RPMI7951 (cell line): ENCODE measurements at places on chromosomes 3 and 15.
A peak's percentile ranks its signal among the peaks of the same experiment; 100 is the strongest.

DNA sequence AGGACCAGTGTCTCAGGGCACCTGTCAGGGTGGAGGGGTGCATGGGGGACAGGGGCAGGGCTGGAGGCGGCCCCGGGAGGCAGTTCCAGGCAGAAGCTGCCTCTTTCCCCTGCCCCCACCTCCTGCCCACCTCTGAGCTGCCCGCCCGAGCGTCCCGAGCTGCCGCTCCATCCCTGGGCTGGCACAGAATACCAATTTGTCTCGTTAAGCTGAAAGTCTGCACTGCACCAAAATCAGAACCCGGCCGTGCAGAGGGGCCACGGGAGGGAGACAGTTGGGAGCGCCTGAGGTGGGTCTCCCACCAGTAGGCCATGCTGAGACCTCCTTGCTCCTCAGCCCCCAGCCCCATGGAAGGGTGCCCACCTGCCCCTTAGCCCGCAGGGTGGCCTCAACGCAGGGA is 1.3 kb upstream of the ATP2B2 start:
- DNase-seq = no peak

- DNase-seq = peak; percentile 17
These were observed 70.6 kb downstream of the AP4E1 start for GRCh38 chr15:50979041-50979440.

GRCh38 chr3:53555068-53555588 is 60.7 kb downstream of the CACNA1D start:
- no peak for DNase-seq

GRCh38 chr15:42355291-42355690 is 4.0 kb upstream of the CAPN3 start:
- no peak for DNase-seq

DNA sequence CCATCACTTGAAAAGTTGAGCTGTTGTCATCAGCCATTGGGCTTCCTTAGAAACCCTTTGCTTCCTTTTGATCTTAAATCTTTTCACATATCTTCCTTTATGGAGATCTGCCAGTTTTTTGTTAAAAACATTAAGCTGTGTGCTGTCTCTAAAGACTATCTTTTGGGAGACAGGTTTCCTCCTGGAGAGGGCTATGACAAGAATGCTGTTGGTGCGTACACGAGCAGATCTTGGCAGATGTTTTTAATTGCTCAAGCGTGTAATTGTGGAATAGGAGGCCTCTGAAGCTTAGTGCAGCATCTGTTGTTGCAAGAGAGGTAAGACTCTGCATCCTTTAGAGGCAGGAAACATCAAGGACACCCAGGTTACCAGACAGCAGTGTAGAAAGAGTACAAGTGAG is 56.8 kb downstream of the PHLDB2 start:
- DNase-seq = peak; percentile 65

DNA sequence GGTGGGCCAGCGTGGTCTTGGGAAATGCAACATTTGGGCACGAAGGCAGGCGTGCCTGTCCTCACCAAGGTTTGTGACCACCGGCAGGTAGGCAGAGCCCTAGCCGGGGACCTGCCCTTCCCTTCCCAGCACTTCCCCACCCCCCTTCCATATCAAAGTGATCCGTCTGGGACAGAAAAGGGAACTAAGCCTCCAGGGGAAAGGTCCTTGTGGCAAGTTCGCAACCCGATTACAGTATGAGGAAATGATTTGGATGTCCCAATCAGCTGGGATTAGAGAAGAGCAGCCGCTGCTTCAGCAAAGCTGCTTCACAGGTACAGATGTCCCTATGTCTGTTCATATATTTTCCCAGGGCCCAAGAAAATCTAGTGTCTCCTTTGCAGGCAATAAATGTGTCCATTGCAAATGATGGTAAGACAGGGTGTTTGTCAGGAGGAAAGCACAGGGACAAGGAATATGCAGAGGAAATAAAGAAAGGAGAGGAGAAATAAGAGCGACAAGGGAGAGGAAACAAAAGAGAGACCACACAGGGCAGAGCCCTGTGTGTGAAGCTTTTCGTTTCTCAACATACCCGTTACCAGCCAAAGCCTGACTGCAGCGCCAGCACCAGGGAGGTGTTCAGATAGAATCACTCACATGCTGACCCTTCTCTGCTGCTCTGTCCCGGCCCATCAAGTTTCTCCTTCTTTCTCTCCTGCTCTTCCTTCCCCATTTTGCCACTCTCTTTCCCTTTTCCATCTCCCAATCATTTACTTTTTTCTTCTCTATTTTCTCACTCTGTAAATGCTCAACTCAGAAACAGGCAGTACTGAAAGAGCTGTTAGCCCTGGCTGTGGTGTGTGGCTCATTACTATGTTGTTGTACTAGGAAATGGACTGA is 17.4 kb upstream of the SECISBP2L start:
- DNase-seq = no peak

GRCh38 chr15:64693134-64693533 is 82.3 kb downstream of the RBPMS2 start:
- DNase-seq = peak; percentile 30

DNA sequence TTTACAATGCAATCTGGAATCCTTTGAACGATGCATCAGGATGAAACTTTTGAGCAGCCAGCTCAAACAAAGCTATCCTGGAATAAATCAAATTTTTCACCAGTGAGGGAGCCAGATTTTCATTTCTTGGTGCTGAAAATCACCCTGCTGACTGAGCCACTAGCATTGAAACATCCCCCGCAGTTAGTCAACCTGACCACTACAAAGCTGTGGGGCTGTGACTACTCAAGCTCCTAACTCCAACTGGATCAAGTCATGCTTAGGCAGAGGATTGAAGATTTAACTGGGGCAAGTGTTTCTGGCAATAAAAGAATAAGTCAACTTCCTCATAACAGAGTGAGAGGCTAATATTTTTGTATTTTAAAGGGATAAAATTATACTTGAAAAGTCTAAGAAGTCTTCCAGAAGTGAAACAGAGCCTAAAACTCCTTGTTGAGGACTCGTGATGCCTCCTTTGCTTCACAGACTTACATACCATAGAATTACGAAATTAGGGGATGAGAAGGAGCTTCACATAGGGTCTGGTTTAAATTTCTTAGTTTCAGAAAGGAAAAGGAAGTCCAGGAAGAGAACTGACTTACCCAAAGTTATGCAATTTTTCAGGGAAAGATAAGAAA is 177.8 kb downstream of the SERPINI1 start:
- DNase-seq = peak; percentile 57

DNA sequence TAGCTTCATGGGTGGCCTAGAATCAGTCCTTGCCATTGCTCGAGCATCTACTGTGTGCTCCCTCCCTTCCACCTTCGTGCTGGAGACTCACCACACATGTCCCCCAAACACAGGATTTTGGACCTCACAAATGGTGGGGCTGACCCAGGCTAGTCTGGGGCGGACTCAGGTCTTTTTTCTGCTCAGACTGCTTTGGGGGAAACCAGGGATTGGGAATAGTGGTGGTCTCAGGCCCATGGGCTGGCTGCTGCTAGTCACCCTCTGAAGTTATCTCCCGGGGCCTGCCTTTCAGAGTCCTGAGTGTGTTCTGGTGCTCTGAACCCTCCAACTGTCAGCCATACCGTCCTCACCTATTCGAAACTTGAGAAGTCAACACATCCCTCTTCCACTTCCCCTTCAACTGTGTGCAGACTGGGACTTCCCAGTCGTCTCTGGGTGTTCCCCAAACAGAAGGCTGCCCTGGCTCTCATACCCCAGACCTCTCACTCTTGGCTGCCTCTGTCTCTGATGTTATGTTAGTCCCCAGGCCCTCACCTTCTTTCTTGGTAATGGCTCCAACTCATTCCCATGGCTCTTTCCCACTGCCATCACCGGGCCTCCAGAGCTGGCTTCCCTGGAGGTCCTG is 46.0 kb downstream of the PPCDC start:
- no peak for DNase-seq

DNA sequence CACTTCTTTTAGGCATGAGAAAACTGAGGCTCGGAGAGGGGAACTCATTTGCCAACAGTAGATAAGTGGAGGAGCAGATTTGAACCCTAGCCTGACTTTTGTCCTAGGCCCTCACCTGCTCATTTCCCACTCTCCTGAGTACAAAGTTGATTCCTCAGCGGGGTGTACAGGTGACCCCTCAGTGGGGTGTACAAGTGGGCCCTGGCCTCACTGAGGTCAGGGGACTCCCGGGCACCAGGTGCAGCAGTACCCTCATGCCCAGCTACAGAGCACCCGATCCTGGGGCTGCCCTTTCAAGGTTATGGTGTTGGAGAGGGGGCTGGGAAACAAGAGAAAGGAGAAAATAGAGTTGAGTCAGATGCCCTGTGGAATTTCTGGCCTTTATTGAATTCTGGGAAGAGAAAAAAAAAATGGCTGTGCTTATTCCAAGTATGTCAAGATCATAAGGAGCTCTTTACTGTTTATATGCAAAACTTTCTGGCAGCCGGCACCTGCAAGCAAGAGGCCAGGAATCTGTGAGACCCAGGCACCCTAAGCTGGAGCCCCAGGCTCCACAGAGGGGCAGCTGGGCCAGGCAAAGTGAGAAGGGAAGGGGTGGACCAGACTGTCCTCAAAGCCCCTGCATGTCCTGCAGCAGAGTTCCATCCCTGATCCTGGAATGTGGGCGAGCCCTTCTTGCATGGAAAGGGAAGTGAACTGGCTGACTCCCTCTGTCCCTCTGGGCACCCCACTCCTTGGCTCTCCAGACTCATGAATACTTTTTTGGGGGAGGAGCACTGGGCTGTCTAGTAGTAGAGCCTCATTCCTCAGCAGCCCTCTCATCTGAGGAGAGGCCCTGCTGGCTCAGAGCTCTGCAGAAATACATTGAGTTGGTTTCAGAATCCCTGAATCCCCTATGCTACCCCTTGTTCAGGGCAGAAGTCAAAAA is 43.1 kb downstream of the AMOTL2 start:
- DNase-seq = peak; percentile 57

DNA sequence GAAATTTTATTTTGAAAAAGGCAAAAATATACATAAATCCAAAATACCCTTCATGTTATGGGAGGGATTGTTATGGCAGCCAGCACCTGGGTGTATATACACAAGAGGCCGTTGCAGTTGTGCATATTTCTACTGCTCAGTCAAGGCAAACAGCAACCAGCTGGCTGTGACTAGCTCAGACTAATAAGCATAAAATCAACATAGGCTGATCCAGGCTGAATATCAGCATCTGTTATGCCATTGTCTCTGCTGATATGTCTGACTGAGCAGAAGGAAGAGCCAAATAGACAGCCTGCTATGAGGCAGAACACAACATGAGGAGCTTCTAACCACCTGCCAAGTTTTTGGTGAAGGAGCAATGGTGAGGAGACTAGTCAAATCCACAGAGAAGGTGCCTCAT is 457.5 kb upstream of the ALCAM start:
- peak; percentile 39 for DNase-seq

- peak; percentile 56 for DNase-seq
These were observed 156.7 kb downstream of the CACNA2D3 start for GRCh38 chr3:54279005-54279583.

- DNase-seq = no peak
These were observed 60.4 kb downstream of the ARIH1 start for GRCh38 chr15:72534523-72534922.

- DNase-seq = peak; percentile 10
These were observed 214.2 kb upstream of the TPM1 start for GRCh38 chr15:62828364-62828763.

GRCh38 chr15:63893866-63894661 is 60.3 kb upstream of the HERC1 start:
- no peak for DNase-seq

DNA sequence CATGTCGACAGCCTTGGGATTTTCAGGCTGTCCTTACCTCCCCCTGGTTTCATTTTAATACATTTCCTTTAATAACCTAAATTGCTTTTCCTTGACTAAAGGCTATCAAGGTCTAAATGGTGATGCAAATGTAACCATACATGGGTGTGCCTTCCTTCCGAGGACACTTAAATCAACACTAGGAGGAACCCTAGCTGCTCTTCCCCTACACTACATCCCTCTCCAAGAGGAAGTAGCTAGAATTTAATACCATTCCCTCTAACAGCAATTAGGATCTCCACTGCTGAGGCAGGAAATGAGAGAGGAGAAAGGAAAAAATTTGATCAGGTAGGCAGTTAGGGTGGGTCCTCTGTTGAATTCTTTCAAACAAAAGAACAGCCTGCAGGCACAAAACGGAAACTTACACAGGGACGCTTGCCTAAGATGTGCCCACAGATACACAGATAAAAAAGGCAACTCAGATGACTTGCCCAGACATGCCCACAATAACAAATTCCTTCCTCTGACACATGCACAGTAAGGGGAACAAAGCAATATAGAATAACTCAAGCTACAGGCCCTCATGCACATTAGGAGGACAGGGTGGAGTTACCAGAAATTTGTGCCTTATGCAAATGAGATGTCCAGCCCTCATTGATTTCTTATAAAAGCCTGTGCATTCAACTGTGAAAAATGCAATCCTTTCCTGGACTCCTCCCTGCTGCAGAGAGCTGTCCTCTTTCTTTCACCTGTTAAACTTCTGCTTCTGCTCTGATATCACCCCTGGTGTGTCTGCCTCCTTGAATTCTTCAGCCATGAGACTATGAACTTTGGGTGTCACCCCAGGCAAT is 1024.4 kb upstream of the CADM2 start:
- no peak for DNase-seq
